ENCODE measurements at places on chromosomes 6 and 20.
A peak's percentile ranks its signal among the peaks of the same experiment; 100 is the strongest.

GRCh38 chr6:88290411-88290810 lies 124.3 kb upstream of the CNR1 start:
- DNase-seq = no peak

DNA sequence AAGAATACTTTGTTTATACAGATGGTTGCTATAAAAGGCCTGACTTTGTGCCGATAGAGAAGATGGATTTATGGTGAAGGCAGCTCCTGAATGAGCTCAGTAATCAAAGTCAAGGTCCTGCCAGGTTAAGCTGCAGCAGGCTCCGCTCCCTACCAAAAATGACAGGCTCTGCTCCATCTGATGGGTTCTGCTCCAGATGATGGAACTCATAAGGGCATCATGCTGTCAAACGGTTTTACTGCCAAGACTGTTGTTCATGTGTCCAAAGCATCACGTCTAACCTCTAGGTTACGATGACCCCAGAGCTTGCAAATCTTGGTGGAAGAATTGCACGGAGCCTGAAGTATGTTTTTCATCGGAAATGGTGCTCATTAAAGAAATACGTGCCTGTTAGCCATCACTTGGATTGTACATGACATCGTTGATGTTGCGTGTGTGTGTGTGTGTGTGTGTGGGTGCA lies 19.2 kb upstream of the PTGIS start:
- no peak for DNase-seq

- no peak for DNase-seq
Measured at GRCh38 chr6:56642366-56643261, at the start of gene DST. Gene DST, minus strand, starts transcription at chr6:56642889.

GRCh38 chr6:14360565-14360964 lies 243.0 kb downstream of the CD83 start:
- no peak for DNase-seq

DNA sequence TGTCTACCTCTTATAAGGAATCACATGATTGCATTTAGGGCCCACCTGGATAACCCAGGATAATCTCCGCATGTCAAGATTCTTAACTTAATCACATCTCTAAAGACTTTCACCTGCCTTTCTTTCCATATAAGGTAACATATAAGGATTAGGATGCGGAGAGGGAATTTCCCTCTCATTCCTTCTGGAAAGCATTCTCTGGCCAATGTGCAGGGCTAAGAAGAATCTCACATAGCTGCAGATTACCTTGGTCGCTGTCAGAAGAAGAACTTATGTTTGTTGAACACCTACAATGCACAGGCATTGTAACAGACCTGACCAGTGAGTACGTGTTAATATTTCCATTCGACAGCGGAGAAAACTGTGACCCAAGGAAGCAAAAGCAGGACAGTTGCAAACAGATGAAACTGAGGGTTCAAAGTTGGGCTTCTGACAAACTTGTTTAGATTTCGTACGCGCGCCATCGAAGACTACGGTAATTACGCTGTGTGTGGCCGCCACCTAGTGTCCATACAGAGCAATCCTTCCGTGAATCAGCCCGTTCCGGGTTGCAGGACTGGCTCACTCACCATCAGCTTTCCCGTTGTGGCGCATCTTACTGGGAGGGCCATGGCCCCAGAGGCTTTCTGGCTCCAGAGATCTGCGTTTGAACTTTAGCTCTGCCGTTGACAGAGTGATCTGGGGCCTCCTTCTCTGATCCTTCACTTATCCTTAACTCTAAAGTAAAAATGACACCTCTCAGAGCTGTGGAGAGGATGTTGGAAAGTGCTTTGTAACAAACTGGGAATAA lies 9.5 kb downstream of the C20orf202 start:
- peak; percentile 52 for DNase-seq

DNA sequence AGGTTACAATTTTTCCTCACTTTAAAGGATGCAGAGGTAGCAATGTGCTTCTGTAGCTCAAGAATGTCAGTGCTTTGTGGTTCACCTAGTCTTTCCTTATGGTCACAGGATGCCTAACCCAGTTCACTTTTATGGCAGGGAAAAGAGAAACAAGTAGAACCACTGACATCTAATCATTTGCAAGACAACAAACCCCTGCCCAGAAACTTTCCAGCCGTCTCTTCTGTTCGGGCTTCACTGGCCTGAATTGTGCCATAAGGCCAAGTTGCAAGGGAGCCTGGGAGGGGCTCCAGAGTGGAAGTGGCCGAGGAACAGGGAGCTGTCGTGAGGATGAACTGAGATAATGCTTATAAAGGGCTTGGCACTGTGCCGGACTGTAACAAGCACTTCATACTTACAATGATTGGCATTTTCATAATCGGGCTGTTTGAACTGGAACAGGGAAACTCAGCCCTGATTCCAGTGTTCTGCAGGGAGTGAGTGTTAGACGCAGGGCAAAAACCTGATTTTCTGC lies 212.6 kb downstream of the BCAS1 start:
- DNase-seq = no peak

DNA sequence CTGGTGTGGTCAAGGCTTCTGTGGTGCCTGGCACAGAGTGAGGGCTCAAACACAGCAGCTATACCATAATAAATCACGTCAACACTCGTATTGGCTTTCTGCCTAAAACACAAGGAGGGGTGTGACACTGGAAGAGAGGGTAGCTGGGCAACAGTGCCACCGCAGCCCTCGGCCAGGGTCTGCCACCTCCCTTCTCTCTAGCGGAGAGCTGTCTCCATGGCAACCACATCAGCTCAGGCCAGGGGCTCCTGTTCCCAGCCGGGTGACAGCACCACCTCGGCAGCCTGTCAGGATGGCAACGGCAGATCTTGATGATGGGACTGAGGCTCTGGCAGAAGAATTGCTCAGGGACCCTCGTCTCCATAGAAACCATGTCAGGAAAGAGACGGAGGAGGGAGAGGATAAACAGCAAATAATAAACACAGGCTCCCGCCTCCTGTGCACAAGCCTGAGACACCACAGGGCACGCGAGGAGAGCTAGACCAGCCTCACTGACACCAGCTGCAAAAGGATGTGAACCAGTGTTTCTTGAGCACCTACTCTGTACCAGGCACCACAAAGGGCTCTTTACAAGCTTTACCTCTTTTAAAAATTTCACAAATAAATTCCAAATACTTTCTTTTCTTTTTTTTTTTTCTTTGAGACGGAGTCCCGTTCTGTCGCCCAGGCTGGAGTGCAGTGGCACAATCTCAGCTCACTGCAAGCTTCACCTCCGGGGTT lies 50.4 kb upstream of the TLDC2 start:
- DNase-seq = no peak

DNA sequence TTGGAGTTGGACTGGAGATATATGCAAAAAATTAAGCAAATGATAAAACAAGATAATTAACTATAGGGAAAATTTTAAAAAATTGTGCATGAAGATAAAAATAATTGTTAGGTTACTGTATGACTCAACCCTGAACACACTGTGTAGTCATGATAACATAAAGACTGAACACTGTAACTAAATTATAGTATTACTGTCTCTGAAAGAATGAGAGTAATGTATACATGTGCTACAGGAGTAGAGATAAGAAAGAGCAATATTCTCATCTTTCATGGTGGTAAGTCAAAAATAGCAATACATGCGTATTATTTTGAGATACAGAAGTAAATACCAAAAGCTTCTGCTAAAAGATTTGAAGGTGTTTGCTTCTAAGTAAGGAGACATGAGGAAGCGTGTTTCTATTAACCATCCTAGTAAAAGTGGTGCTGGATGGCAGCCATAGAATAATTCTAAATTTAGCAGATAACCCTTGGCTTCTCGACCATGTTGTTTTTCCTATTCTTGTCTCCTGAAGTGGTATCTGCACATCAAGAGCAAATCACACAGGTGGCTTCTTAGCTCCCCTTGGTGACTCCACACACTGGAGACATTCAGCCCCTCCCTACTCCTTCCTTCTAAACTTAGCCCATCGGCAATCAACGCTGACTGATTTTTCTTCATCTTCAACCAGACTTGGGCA lies 390.6 kb upstream of the PLCB4 start:
- no peak for DNase-seq

DNA sequence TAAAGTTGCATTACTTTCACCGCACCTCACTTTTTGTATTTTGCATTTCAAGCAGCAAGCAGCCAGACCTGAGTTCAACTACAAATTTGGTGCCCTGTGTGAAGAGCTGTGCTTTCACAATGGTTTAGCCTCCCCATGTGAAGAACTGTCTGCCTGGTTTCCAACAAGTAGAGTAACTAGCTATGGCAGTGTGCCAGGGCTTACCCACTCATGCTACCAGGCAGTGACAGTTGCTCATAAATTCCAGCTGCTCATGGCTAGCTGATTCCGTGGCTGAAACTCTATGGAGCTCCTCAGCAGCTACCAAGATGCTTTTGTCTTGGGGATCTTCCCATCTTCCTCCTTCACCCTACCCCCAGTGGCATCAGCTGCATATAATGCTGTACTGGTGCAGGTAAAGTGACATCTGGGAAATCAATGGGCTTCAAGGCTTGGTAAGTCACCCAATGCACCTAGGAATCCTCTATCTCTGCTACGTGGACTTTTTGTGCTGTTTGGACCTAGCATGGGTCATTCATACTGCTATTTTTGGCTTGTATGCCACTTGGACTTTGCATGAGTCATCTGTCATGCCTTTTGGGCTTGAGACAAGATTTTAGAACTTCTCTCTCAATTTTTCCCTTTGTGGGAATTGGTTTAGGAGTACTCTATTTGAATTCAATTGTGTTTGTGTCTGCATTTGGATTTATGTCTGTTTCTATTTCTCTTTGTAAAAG lies 176.5 kb upstream of the GJE1 start:
- no peak for DNase-seq

GRCh38 chr6:90890683-90891330 lies 303.9 kb upstream of the MAP3K7 start:
- no peak for DNase-seq

- no peak for DNase-seq
Measured at GRCh38 chr6:5679691-5680090, 327.0 kb downstream of the NRN1 start.

- DNase-seq = no peak
Measured at GRCh38 chr6:37862992-37863391, 43.5 kb downstream of the ZFAND3 start.

GRCh38 chr6:118893807-118894424 lies at the start of gene ASF1A:
Gene ASF1A, plus strand, starts transcription at chr6:118894152. Its CDS starts 262 bp downstream, at chr6:118894414.
- peak; percentile 89 for DNase-seq

- DNase-seq = no peak
Measured at GRCh38 chr6:8113131-8113654, 10.8 kb upstream of the EEF1E1 start.

GRCh38 chr20:56200456-56200855 lies 48.1 kb upstream of the MC3R start:
- DNase-seq = no peak

- DNase-seq = no peak
Measured at GRCh38 chr6:41785689-41786450, 1.6 kb upstream of the TOMM6 start.

DNA sequence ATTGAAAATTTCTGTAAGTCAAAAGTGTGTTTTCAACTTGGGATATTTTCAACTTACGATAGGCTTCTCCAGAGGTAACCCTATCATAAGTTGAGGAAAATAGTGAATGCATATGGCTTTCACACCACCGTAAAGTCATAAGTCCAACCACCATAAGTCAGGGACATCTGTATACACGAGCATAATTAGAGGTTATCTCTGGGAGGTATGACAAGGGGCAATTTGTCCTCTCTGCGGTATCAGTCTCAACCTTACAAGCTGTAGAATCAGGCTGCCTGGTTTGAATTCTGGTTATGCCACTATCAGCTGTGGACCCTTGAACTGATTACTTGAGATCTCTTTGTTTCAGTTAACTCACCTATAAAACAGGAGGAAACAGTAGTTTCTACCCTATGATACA lies 202.9 kb upstream of the JARID2 start:
- DNase-seq = no peak
